Thoracic aorta (tissue), 2 donors: ENCODE measurements at places on chromosomes 1 and 21. TPM values are rescaled to one million over a fixed set of nuclear protein-coding genes. Genes with fewer than 3 reads are reported as not detected.

DENND2C gene
- 6.0 TPM for total RNA-seq

DNA sequence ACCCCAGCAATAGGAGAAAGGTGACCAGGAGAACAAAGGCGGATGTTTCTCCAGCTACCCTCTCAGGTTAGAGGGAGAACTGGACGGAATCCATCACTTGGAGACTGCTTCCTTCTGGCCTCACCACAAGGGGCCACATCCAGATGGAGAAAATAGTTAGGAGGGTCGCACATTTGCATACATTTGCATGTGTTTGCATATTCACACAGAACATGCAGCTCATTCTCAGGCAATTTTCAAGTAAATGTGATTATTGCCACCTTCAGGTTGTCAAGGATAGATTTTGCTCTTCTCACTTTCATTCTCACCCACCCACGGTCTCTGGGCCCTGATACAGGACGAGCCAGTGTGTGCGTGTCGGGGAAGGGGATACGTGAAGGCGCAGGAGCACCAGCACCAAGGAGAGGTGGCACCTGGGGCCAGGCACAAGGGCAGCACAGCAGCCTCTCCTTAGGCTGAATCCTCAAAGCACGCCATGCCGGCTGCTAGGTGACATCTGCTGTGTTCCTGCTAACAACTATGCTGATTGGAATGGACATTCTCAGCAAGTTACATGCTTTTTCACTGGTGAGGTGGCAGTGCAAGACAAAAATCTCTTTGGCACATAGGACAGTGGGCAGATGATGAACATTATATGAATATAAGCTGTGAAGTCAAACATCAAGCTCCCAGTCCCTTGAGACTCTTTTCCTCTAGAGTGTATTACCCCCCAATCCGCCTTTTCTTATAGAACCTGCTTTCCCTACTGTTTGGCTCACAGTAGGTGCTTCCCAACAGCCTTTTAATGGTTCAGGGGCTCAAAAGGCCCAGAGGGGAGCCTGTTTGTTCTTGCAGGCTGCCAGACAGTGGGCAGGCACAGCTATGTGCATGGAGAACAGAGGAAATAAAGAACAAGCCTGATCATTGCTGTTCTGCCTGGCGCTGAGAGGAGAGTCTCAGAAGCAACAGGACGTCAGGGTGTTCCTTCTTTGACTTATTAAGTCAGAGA is 14.3 kb downstream of the ACKR1 start:
- H3K4me3 ChIP-seq, result no peak overlapping the region
- no peaks in the 10 kb centered on the region for H3K36me3 ChIP-seq
- no peak overlapping the region for H3K27ac ChIP-seq

DNA sequence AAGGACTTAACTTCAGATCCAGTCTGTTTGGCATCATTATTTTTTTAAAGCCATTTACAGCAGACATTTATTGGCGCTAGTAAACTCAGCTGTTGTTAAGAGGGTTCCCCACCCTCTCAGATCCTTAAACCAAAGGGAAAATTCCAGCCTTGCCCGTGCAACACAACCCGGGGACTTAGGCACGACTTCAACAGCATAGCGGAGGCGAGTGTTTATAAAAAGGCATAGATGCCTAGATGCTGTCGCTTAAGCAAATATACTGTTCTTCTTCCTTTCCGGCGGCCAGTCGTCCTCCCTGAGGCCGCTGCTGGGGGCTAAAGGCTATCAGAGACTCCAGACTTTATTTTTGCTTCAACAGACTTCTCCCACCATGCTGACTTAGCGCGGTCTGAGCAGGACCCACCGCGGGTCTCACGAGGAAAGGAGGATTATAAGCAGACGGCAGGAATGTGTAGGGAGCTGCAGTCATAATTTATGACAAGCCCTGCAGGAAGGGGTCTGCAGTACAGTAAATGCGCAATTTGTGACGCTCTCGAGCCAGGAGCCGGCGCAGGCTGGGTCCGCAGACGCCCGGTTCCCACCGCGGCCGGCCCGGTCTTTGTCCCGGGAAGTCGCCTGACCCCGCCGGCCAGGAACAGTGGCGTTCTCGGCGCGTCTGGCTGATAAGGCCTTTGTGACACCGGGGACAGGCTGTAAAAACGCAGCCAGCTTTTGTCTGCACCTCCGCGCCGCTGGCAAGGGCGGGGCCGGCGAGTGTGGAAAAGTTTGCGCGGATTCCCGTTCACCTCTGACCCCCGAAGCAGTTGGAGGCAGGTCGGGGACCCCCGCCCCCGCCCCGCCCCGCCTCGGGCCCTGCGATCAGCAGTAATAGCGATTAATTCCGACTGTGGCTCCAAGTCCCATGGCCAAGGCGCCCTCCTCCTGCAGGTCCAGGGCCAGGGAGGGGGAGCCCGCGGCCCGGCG is 61.2 kb upstream of the ARHGEF16 start:
- no peak for DNase-seq
- peaks cover 31% of the 10 kb centered on the region for H3K4me1 ChIP-seq
- peak overlapping the region; percentile 70 for H3K4me3 ChIP-seq

- H3K4me1 ChIP-seq, result no peaks in the 10 kb centered on the region
- no peaks in the 10 kb centered on the region for H3K27me3 ChIP-seq
- H3K27ac ChIP-seq, result no peak overlapping the region
- H3K36me3 ChIP-seq, result no peaks in the 10 kb centered on the region
These were observed 153.4 kb downstream of the SIPA1L2 start for GRCh38 chr1:232476538-232476950.

DNA sequence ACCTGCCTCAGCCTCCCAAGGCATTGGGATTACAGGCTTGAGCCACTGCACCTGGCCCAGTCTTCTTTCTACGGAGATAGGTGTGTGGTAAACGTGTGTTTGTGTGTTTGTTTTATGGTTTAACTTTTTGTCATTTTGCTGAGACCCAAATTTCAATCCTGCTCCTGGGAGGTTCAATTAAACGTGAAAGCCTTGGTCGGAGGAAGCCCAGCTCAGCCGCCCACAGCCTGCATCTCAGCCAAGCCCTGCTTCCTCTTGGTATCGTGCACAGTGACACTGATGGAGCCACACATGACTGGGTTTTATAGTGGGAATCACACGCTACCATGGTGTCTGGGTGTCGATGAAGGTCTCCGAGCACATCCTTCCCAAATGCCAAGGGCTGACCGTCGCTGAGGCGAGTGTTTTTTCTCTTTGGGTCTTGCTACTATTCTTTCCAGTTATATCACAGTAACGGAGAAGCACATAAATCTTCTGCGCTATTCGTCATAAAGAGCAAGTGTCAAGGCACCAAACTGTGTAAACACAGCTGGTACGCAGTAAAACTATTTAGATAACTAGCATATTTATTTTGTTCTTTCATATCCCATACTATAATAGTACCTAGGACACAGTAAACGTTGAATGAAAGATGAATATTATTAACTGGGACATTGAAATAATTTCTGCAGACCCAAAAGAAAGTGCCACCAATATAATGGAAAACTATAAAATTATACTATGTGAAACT is 39.3 kb downstream of the HLCS start:
- no peaks in the 10 kb centered on the region for H3K27me3 ChIP-seq
- H3K4me1 ChIP-seq, result no peaks in the 10 kb centered on the region
- H3K27ac ChIP-seq, result no peak overlapping the region
- no peaks in the 10 kb centered on the region for H3K36me3 ChIP-seq
- H3K4me3 ChIP-seq, result no peak overlapping the region

GRCh38 chr1:103457886-103458455 is 67.5 kb upstream of the RNPC3 start:
- H3K4me3 ChIP-seq, result no peak overlapping the region
- no peaks in the 10 kb centered on the region for H3K27me3 ChIP-seq
- no peak overlapping the region for H3K27ac ChIP-seq
- no peak for DNase-seq
- H3K4me1 ChIP-seq, result no peaks in the 10 kb centered on the region

CFHR3 gene
- total RNA-seq, result 0.81 TPM

AIM2 gene
- total RNA-seq, result 3.4 TPM

TSPAN2 gene
- total RNA-seq, result 26.2 TPM

- no peaks in the 10 kb centered on the region for H3K4me1 ChIP-seq
- no peaks in the 10 kb centered on the region for H3K27me3 ChIP-seq
- no peak overlapping the region for H3K27ac ChIP-seq
- H3K4me3 ChIP-seq, result no peak overlapping the region
- DNase-seq, result no peak
- peaks cover 6% of the 10 kb centered on the region for H3K36me3 ChIP-seq
These were observed 30.8 kb downstream of the DAP3 start for GRCh38 chr1:155719703-155720102.

GRCh38 chr1:199490769-199491527 is 536.6 kb upstream of the NR5A2 start:
- no peaks in the 10 kb centered on the region for H3K4me1 ChIP-seq
- H3K27ac ChIP-seq, result no peak overlapping the region
- H3K4me3 ChIP-seq, result no peak overlapping the region
- no peaks in the 10 kb centered on the region for H3K27me3 ChIP-seq

KAZN gene
- 17.4 TPM for total RNA-seq

GRCh38 chr1:48744032-48744431 is 32.7 kb downstream of the BEND5 start:
- no peak overlapping the region for H3K4me3 ChIP-seq
- H3K27me3 ChIP-seq, result no peaks in the 10 kb centered on the region
- DNase-seq, result no peak
- H3K4me1 ChIP-seq, result peaks cover 6% of the 10 kb centered on the region
- H3K36me3 ChIP-seq, result no peaks in the 10 kb centered on the region
- H3K27ac ChIP-seq, result no peak overlapping the region

GRCh38 chr1:24450857-24451397 is 35.3 kb downstream of the NIPAL3 start:
- no peaks in the 10 kb centered on the region for H3K4me1 ChIP-seq
- no peak for DNase-seq
- H3K27me3 ChIP-seq, result no peaks in the 10 kb centered on the region
- H3K4me3 ChIP-seq, result no peak overlapping the region
- no peak overlapping the region for H3K27ac ChIP-seq

DNA sequence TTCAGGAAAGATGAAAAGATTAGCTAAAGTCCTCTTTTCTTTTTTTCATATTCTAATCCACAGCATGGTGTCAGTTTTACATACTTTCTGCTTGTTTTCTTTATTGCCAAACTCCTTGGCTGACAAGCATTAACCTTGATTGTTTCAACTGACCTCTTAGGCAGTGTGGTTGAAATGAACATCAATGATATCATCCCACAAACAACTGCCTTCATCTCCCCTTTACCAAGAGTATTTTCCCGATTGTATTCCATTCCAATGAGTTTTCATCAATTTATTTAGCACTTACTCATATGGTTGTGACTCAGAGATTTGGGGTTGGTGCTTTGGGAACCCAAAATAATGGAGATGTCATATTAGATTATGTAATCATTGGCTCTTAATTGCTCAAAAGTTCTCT is 71.8 kb downstream of the SPAG17 start:
- no peaks in the 10 kb centered on the region for H3K36me3 ChIP-seq
- no peaks in the 10 kb centered on the region for H3K4me1 ChIP-seq
- no peak overlapping the region for H3K27ac ChIP-seq
- no peak overlapping the region for H3K4me3 ChIP-seq
- no peak for DNase-seq
- H3K27me3 ChIP-seq, result no peaks in the 10 kb centered on the region
